ENCODE measurements at places on chromosomes 7 and 10. TPM values are rescaled to one million over a fixed set of nuclear protein-coding genes. Genes with fewer than 3 reads are reported as not detected.

Gene TRIM74
- 0.34 TPM for polyA plus RNA-seq

DNA sequence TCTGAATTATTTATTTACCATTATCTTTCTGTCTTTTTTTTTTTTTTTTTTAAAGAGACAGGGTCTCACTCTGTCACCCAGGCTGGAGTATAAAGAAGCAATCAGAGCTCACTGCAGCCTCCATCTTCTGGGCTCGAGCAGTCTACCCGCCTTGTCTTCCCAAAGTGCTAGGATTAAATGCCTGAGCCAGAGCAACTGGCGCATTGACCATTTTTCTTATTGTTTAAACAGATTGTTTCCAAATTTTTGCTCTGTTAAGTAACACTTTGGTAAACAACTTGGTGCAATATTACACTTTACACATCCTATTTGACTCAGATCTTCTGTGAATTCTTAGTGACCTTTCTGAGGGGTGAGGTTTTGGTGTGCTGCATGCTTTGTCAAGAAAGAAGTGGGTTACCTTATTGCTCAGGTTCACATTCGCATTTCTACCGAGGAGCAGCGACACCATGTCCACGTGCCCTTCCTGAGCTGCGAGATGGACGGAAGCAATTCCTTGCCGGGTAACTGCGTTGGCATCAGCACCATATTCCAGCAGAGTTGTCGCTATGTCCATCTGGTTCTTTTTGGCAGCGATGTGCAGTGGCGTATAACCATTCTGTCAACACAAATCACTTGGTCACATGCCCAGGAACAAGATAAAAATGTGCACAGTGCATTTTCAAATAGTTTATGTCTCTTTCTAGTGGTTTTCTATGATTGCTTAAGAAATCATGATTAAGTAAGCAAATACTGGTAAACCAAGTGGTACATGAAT, 203.2 kb downstream of the ANK3 start:
- H3K4me3 ChIP-seq: no peak overlapping the region
- H3K27me3 ChIP-seq: no peaks in the 10 kb centered on the region
- DNase-seq: no peak
- peaks cover 5% of the 10 kb centered on the region for H3K36me3 ChIP-seq
- no peak overlapping the region for H3K27ac ChIP-seq

- H3K4me1 ChIP-seq: no peaks in the 10 kb centered on the region
- H3K27ac ChIP-seq: no peak overlapping the region
- no peak for DNase-seq
- no peaks in the 10 kb centered on the region for H3K27me3 ChIP-seq
- no peak overlapping the region for H3K4me3 ChIP-seq
- no peaks in the 10 kb centered on the region for H3K36me3 ChIP-seq
Observed at GRCh38 chr10:57457972-57458512, 809.7 kb downstream of the IPMK start.

GRCh38 chr7:28890137-28890536, 68.0 kb downstream of the TRIL start:
- no peaks in the 10 kb centered on the region for H3K4me1 ChIP-seq
- H3K27me3 ChIP-seq: no peaks in the 10 kb centered on the region
- no peaks in the 10 kb centered on the region for H3K36me3 ChIP-seq
- no peak for DNase-seq
- no peak overlapping the region for H3K27ac ChIP-seq

DNA sequence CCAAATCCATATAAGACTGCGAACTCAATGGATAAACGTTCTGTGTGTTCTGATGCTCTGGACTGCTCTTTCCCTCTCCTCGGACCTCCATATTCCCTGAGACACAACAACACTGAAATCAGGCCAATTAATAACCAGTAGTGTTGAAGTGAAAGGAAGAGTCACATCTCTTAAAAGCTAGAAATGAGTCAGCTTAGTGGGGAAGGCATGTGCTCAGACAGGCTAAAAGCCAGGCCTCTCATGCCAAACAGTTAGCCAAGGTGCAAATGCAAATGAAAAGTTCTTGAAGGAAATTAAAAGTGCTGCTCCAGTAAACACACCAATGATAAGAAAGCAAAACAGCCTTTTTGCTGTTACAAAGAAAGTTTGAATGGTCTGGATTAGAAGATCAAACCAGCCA, 29.3 kb downstream of the TNS3 start:
- H3K36me3 ChIP-seq: no peaks in the 10 kb centered on the region
- no peak overlapping the region for H3K27ac ChIP-seq
- H3K4me3 ChIP-seq: no peak overlapping the region
- no peak for DNase-seq

- no peaks in the 10 kb centered on the region for H3K27me3 ChIP-seq
- DNase-seq: peak; percentile 54
- H3K4me1 ChIP-seq: peaks cover 29% of the 10 kb centered on the region
- H3K27ac ChIP-seq: no peak overlapping the region
- H3K36me3 ChIP-seq: no peaks in the 10 kb centered on the region
- no peak overlapping the region for H3K4me3 ChIP-seq
Observed at GRCh38 chr10:126468876-126469643, 80.8 kb upstream of the ADAM12 start.

DNA sequence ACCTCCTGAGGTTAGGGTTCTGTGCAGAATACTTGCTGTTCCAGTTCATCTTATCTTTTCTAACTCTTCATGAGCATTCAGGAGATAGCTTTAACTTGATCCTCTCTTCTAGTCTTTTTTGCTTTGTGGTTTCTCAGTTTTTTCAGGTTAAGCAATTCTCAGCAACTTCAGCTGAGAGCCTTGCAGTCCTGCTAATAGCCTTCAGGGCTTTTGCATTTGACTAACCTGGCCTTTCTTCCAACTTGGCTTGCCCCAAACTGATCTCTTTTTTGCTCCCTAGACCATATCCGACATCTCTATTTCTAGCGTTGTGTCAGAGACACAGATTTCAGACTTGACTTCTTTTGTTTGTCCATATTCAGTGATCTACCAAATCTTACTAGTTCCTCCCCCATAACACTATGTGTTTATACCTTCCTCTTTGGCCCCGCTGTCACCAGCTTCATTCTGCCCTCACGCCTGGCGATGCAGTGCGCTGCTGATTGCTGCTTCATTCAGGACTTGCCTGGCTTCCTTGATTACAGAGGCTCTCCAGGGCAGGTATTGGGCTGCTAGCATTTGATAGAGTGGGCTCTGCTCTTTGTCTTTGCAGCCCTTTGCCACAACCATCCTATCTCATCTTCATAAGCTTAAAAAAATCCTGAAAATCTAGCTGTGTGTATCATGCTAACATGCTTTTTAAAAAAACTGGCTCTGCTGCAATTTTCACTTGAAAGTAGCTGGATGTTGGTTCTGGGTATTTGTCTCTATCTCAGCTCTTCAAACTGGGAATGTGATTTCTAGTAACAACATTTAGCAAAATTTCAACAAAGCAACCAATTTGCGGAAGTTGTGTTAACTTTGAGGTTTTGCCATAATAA, 9.6 kb downstream of the CUL1 start:
- H3K36me3 ChIP-seq: no peaks in the 10 kb centered on the region
- H3K4me1 ChIP-seq: peaks cover 79% of the 10 kb centered on the region
- no peaks in the 10 kb centered on the region for H3K27me3 ChIP-seq
- H3K4me3 ChIP-seq: no peak overlapping the region

- DNase-seq: peak; percentile 84
- no peaks in the 10 kb centered on the region for H3K27me3 ChIP-seq
- H3K36me3 ChIP-seq: no peaks in the 10 kb centered on the region
Observed at GRCh38 chr7:87220026-87220733, 648 bp upstream of the TMEM243 start.

Measured in CD4-positive, alpha-beta memory T cell (primary cell).